ENCODE measurements at places on chromosomes 12 and 14. TPM values are rescaled to one million over a fixed set of nuclear protein-coding genes. Genes with fewer than 3 reads are reported as not detected.

GRCh38 chr12:89980236-89980635 lies 271.6 kb upstream of the ATP2B1 start:
- no peak overlapping the region for H3K27ac ChIP-seq
- no peak overlapping the region for H3K4me3 ChIP-seq
- no peaks in the 10 kb centered on the region for H3K4me1 ChIP-seq

TAS2R42 gene
- not detected for total RNA-seq

- no peaks in the 10 kb centered on the region for H3K27me3 ChIP-seq
- H3K36me3 ChIP-seq, result no peaks in the 10 kb centered on the region
- H3K4me1 ChIP-seq, result no peaks in the 10 kb centered on the region
- no peak for DNase-seq
- no peak overlapping the region for H3K27ac ChIP-seq
Measured at GRCh38 chr12:107992870-107993451, 136.1 kb upstream of the WSCD2 start.

GRCh38 chr12:11650286-11651281 lies 1.1 kb downstream of the ETV6 start:
- no peak for DNase-seq
- no peaks in the 10 kb centered on the region for H3K36me3 ChIP-seq
- H3K27ac ChIP-seq, result peak overlapping the region; percentile 98

GRCh38 chr14:63781686-63782085 lies 53.8 kb upstream of the SGPP1 start:
- no peaks in the 10 kb centered on the region for H3K4me1 ChIP-seq
- H3K4me3 ChIP-seq, result no peak overlapping the region
- no peak for DNase-seq

DNA sequence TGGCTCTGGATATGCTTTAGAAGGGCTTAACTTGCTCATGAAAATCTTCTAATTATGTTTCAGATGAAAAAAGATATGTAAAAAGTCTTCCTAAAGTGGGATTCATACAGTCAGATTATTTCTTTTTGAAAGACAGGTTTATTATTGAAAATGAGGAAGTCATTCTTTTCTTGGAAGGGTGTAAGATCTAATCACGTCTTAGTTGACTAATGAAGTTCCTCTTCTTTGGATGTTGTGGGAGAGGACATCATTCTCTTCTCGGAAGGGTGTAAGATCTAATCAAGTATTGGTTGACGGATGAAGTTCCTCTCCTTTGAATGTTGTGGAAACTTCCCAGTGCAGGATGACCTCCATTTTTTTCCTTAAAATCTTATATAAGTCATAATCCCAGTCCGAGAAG lies 74.9 kb downstream of the ALG10 start:
- no peak for DNase-seq
- H3K4me3 ChIP-seq, result no peak overlapping the region
- no peaks in the 10 kb centered on the region for H3K27me3 ChIP-seq
- no peaks in the 10 kb centered on the region for H3K36me3 ChIP-seq
- H3K4me1 ChIP-seq, result no peaks in the 10 kb centered on the region

GRCh38 chr12:132121283-132121682 lies 22.8 kb downstream of the DDX51 start:
- peaks cover 43% of the 10 kb centered on the region for H3K36me3 ChIP-seq
- H3K4me3 ChIP-seq, result no peak overlapping the region
- H3K4me1 ChIP-seq, result no peaks in the 10 kb centered on the region

- no peak overlapping the region for H3K27ac ChIP-seq
- no peaks in the 10 kb centered on the region for H3K36me3 ChIP-seq
- no peak overlapping the region for H3K4me3 ChIP-seq
- DNase-seq, result no peak
- H3K4me1 ChIP-seq, result peaks cover 9% of the 10 kb centered on the region
Measured at GRCh38 chr12:114993165-114993564, 309.2 kb upstream of the TBX3 start.

Data from sigmoid colon (tissue), 7 donors.